Myocyte (in vitro differentiated cells): ENCODE measurements at places on chromosomes 2 and 18. TPM values are rescaled to one million over a fixed set of nuclear protein-coding genes. Genes with fewer than 3 reads are reported as not detected.

DNA sequence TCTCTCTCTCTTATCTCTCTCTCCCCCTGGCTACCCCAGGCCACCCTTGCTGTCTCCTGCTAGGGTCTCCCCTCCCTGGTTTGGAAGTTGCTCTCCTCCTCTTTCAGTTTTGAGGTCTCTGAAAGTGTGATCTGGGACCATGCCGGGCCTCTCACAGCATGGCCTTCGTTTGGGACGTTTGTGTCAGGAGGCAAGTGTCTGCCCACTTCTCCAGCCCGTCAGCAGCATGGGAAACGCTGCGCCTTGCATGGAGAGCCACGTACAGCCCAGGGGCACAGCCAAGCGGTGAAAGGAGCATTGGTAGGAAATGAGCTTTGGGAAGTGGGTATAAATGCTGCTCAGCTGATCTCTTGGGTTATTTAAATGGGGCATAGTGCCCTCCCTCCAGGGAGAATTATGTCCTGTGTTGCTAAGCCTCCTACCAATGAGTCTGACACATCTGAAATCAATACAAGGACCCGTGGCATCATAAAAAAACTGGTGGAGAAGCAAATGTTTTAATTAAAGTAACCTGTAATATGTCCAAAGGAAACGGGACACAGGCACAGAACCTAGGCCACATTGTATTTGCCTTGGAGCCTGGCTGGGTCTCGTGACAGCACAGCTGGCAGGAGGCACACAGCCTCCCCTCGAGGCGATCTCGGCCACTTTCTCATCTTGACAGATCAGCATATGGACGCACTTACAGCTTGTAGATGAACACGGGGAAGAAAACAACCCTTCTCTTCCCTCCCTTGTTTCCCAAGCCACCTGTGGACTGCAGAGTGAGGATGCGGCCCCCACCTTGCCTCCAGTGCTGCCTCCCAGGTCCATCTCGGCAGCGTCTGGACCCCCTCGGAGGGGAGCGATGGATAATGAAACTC, 72.7 kb downstream of the SH3RF3 start:
- no peak for DNase-seq

- DNase-seq = no peak
Observed at GRCh38 chr18:76056471-76057110, 438.5 kb downstream of the ZNF516 start.

SERPINB4 gene
- total RNA-seq = not detected in 2 replicates

CAVIN2 gene
- total RNA-seq = 56.5 and 57.8 TPM in 2 replicates

DNA sequence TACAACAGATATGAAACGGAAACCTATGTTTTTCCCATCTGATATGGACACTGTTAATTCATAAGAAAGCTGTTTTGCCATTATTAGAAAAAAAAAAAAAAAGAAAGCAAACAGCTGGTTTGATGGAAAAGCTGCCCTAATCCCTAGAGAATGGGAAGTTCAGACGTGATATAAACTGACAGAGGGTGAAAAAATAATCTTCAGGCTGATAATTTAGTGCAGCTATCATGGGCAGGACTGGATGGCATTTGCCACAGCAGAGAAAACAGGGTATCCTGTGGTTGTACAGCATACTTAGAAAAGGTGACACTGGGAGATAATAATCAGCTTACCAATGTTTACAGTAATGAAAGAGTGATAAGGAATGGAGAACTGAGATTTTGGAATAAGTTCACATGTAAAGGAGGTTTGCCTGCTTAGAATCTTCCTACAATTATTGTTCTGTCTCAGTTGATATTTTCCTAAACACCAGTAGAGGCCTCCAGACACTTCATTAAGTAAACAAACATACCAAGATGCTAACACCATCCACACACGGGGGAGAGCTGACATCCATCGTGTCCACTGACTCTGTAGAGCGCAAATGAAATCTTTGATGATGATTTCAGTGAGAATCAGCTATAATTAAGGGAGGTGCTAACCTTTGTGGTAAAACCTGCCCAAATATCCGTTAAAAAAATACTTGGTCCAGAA, 211.6 kb upstream of the MMADHC start:
- peak; percentile 70 for DNase-seq

- no peak for DNase-seq
Observed at GRCh38 chr2:3578987-3579386, 3.9 kb downstream of the RPS7 start.

GRCh38 chr2:34199971-34200370, 600.9 kb upstream of the FAM98A start:
- DNase-seq = no peak

GRCh38 chr2:216619411-216620393, 13.5 kb upstream of the IGFBP2 start:
- no peak for DNase-seq

DNA sequence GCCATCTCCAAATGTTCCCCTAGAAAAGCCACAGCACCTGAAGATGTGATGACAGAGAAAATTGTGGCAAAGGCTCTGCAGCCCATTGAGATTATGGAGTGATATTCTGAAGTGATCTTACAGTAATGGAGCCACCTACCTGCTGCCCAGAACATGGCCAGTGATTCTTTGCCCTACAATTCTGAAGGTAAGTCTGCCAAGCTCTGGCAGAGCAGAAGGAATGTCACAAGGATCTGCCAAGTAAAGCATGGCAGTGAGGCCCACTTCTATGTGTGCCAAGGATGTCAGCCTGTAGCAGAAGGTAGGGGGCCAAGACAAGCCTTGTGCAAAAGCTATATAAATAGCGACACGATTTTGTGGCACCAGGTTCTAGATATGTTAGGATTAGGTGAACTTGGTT, 155.1 kb downstream of the RND3 start:
- DNase-seq = no peak

DNA sequence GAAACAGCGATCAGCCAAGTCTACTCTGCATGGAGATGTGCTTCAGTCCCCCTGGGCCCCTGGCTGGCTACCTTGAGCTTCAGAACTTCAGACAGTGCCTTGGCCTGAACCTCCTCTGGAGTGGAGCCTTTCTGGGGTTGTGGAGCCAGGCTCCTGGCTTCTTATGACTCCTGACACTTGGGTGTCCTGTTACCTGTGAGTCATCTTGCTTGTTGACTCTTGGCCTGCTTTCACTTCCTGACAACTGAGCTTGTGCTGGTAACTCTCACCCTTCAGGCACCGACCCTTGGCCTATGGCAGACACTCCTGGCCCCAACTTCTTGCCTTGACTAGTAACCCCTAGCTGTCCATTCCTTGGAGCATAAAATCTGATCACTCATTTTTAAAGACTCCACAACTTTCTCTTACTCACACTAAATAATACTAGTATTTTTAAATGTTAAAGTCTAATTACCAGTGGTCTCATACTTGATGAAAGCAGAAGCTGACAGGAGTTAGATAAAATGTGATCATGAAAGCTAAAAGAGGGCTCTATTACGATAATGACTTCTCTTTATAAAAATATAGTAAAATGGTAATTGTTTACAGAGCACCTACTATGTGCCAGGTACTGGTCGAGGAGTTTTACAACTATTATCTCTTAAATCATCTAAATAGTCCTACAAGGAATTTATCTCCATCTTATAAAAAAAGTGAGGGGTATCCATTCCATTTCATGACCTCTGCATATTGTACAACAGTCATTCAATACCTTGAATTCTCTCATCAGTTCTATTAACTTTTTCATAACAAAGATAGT, 46.3 kb upstream of the VIT start:
- peak; percentile 83 for DNase-seq

ACTR1B gene
- total RNA-seq = 81.1 and 87.4 TPM in 2 replicates

ERLEC1 gene
- total RNA-seq = 55.7 and 90.4 TPM in 2 replicates

DNA sequence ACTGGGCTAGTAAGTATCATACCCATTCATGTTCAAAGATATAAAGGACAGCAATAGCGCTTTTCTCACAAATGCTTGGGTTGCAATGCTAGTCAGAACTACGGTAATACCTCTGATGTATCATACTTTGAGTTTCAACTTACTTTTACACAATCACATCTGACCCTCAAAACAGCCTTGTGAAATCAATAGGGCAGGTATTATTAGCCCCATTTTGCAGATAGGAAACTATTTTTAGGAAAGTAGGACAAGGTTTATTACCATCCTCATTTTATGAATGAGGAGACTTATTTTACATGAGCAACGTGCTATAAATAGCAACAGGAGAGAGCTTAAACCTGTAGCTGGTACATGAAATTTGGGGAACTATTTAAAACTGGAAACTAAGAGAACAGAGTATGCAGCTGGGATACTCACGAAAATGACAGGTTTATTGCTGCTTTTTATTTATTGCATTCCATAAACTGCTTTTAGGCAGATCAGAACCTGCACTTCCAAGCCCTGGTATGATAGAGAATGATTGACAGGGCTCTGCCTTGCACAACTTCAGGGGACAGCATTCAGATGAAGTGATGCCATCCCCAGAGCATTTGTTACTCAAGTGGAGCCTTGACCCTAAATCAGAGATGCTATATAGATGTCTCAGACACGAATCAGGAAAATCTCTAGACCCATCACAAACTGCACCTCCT, 42.4 kb upstream of the PPM1B start:
- no peak for DNase-seq

SLC14A1 gene
- total RNA-seq = not detected in 2 replicates

DNA sequence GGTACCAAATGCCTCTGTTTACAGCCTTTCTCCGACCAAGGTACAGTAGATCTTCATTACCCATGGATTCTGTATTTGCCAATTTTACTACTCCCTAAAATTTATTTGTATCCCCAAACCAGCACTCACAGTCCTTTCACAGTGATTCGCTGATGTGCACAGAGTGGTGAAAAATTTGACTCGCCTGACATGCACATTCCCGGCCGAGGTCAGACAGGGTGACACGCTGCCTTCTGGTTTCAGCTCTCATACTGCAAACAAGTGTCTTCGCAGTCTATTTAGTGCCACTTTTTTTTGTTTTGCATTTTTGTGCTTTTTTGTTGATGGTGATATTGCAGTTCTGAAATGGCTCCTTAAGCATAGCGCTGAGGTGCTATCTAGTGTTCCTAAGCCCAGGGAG, 71.0 kb downstream of the MAPK4 start:
- no peak for DNase-seq

CD226 gene
- 0.16 TPM in 2 replicates for total RNA-seq

CROCC2 gene
- total RNA-seq = 0.05 TPM in 1 of 2 replicates, not detected in the other

LRRTM1 gene
- not detected in 2 replicates for total RNA-seq

DCDC2C gene
- total RNA-seq = not detected in 2 replicates

LIMS4 gene
- total RNA-seq = 22.6 and 29.9 TPM in 2 replicates

DNA sequence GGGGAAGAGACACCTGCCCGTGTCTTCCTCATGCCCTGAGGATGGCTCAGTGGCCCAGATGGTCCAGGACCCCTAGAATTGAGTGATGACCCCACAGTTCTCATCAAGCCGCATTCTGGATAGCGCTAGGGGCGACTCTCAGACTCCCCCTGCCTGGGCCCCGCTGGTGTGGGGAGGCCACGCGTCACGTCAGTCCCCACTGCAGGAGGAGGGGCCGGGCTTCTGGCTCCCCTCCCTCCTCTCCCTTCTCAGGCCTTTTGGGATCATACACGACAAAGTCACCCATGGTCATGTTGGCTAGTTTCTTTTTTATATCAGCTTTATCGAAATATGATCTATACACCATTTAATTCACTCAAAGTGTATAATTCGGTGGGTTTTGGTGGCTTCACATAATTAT, 61.5 kb downstream of the NFATC1 start:
- DNase-seq = no peak

- no peak for DNase-seq
Observed at GRCh38 chr2:46114996-46115395, 182.2 kb upstream of the EPAS1 start.

DNA sequence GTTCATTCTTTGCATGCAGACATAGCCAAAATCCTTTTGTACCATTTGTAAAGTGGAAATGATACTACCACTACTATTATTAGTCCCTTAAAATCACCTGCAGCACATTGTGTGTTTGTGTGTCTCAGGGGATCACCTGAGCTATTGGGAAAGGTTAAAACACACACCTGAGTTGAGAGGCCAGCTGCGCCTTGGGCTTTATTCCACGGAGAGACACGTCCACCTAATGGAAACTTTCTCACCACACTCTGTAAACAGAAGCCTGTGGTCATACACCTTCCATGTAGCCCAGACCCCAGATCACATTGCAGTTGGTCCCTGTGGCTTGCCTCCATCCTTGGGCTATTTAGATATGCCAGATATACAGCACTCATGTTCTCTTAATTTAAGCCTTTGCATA, 81.8 kb upstream of the SH3BP4 start:
- DNase-seq = no peak

NOSTRIN gene
- total RNA-seq = not detected in 2 replicates

DNA sequence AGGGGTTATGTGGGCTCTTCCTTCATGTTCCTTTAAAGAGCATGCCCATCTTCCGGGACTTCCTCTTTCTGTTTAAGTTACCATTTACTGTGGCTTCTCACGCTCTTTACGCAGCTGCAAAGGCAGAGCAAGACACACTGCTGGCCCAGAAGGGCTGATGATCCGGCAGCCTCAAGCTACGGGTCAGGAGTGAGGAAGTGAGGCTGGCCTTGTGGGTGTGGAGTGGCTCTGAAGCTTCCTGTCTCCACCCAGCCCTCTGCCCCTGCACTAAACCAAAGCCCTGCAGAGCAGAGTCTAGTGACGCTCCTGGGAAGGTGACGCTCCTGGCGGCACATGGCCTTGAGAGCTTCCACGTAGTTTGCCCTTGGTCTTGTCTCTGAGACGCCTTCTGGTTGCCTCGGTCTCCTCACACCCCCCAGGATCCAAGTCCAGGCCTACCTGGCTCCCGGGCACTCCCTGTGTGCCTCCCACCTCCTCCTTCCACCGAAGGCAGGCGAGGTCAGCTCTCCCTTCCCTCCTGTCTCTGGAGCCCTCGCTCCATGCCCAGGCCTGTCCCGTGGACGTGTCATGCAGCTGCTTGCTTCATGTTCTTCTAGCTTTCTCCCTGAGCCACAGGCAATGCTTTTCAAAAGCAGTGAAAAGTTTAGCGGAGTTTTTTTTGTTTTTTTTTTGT, 50.3 kb downstream of the ARL4C start:
- DNase-seq = no peak

DNA sequence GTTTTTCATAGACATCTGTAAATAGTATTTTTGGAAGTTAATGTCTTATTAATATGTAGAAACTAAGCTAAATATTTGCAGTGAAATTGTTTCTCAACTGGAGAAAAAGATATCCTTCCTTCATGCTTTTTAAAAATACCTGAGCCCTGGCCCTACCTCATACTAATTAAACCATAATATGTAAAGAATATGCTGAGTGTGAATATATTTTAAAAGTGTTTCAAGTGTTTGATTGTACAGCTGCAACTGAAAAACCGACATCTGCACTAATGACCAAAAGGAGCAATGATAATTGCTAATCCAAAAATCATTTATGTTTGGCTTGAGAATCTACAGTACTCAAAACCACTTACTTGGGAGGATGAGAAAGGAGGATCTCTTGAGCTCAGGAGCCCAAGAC, 156.7 kb downstream of the MBD5 start:
- DNase-seq = no peak
